Stimulated activated naive CD8-positive, alpha-beta T cell treated with anti-CD3 and anti-CD28 coated beads, Interleukin-15, amount 100 ng/mL, for 72 hours (primary cell): ENCODE measurements at places on chromosomes 6 and 20.
A peak's percentile ranks its signal among the peaks of the same experiment; 100 is the strongest.

GRCh38 chr6:153059311-153059710 is 56.8 kb upstream of the MTRF1L start:
- DNase-seq = no peak

DNA sequence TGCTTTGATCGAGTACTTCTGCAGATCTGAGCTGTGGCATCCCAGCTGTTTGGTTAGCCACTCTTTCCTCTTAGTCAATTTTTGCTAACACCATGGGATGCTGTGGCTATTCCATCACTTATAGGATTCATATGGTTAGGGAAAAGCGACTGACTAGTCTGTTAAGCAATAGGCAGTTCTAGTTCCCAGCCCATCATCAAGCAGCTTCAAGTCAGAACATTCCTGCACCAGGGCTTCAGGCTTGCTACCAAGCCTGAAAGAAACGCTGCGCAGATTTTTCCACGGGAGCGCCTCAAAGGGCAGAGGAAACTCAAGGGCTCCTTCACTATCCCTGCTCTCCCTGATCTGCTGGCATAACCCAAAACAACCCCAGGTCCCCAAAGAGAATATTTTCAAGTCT is 159.8 kb upstream of the SUPT3H start:
- no peak for DNase-seq

- DNase-seq = no peak
Measured at GRCh38 chr6:170208651-170209353, 82.1 kb downstream of the DLL1 start.

- no peak for DNase-seq
Measured at GRCh38 chr6:12047792-12048432, 35.8 kb downstream of the HIVEP1 start.

DNA sequence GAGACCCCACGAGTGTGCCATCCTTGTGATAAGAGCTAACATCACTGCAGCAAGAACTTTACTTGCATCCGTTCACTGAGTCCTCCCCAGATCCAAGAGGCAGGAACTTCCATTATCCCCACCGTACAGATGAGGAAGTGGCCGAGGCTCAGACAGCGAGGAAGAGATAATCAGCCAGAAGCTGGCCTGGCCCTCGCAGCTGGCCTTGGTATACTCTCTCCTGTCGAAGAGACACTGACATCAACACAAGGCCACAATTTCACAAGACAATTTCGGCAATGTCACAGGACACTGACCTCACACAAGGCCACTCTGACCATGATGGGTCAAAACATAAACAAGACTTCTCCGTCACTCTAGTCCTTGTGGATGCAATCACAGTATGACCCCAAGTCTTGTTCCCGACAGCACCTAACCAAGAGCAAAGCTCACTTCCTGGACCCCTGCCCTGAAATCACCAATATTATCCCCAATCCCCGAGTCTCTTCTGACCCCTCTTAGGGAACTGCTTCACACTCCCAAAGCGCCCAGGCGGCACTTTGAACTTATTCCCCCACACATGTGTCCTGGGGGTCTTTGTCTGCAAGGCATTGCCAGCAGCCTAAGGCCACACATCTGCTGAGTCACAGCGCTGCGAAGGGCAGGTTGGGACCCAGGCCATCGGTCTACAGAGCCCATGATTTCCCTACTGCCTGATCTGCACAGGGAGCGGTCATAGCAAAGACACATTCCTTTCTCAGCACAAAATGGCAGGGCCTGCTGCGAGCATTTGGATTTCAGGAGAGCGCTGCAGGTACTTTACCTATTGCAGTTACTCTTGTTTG is 14.8 kb upstream of the VAPB start:
- no peak for DNase-seq

DNA sequence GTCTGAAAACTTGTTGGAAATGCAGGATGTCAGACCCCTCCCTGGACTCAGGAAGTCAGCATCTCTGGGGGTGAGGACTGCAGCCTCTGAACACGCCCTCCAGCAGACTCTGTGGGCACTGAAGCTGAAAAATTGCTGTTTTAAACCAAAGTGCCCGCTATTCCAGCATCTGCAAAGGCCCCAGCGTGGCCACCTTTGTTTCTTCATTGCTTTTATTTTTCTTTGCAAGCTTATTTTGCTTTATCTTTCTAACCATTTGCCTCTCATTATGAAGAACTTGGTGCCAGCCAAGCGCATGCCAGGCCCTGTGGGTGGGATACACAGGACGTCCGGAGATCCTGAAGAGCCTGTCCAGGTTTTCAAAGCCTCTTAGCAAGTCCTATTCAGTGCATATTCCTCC is 203.9 kb upstream of the CST7 start:
- no peak for DNase-seq

- DNase-seq = no peak
Measured at GRCh38 chr6:15593798-15594197, 69.0 kb downstream of the DTNBP1 start.

- no peak for DNase-seq
Measured at GRCh38 chr6:156881687-156882629, 104.8 kb downstream of the ARID1B start.

GRCh38 chr6:36735110-36736071 is 37.8 kb downstream of the RAB44 start:
- no peak for DNase-seq

GRCh38 chr6:149941583-149942460 is at the start of gene ULBP2:
Gene ULBP2, plus strand, starts transcription at chr6:149942014. Its CDS starts 59 bp downstream, at chr6:149942073.
- DNase-seq = peak; percentile 83

- DNase-seq = no peak
Measured at GRCh38 chr6:92737983-92738382, 681.4 kb downstream of the EPHA7 start.

DNA sequence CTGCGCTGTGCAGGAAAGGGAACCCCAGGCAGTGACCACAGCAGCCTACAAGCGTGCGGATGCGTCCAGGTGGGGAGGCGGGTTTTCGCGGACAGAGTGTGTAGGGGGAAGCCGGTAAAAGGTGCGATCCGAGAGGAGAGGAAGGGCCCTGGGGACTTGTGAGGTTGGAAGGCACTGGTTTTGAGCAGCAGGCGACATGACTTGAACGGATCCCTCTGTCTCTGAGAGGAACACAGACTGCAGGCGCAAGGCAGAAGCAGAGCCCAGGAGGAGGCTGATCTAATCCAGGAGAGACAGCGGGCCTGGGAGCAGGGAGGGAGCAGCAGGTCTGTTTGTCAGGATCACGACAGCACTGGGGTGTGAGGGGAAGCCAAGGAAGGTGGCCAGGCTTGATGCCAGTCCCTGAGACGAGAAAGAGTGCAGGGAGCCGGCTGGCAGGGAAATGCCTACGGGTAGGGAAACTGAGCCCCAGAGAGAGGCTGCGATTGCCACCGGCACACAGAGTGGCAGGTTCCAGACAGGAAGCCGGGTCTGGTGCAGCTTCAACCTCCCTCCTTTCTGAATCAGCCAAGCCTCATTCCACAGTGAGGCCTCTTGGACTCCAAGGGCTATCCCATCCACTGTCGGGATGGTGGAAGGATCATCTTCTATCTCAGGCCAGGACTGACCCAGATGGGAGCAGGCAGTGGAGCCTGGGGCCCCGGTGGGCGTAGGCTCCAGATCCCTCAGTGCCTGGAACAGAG is 57.1 kb downstream of the HNF4A start:
- no peak for DNase-seq

- DNase-seq = no peak
Measured at GRCh38 chr6:111265842-111266241, 178.5 kb downstream of the SLC16A10 start.

DNA sequence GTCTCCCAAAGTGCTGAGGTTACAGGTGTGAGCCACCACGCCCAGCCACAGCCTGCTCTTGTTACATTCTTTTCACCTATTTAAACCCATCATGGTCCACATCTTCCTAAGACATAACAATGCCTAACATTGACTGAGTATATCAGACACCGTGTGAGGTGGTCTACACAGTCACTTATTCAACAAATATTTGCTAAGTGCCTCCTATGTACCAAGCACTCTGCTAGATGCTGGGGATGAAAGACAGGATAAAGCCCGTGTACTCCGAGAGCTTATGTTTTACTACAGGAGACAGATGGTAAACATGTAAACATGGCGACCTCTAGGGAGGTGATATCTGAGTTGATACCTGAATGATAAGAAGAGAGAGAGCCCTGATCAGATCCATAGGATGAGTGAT is 12.7 kb downstream of the BCL2L1 start:
- DNase-seq = no peak

DNA sequence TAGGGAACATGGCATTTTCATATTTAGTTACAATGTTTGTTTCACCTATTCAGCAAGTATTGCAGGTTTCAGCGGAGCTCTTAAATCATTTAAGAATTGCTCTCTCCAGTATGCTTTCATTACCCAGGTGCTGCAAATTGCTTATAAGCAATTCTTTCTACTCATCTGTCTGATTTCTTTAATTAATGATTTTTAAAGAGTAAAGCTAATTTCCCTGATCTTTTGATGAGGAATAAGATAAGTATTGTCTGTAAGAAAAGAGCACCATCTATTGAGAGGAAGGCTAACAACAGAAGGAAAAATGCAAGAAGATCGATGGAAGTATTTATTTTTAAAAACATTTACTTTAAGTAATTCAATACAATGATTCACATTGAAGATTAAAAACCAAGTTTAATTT is 2.0 kb downstream of the OPRM1 start:
- no peak for DNase-seq

- DNase-seq = no peak
Measured at GRCh38 chr6:121627761-121628160, 192.3 kb downstream of the GJA1 start.

DNA sequence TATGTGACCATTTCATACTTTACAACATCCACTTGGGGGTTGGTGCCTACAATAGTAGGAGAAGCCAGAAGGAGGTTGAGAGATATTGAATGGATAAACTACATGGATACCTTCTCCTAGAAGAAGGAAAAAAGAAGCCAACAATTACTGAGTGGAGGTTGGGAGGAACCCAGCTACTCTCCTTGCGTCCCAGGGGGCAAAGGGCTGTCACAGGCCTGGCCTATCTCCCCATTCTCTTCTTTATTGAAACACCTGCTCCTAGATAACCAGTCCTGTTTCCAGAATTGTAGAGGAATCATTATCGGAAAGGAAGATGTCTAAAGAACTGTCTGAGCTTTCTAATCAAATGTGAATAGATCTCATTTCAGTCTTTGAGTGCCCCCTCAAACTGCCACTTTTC is 115.1 kb downstream of the MAP7 start:
- DNase-seq = no peak

GRCh38 chr6:131172222-131172621 is 37.0 kb downstream of the AKAP7 start:
- DNase-seq = no peak

DNA sequence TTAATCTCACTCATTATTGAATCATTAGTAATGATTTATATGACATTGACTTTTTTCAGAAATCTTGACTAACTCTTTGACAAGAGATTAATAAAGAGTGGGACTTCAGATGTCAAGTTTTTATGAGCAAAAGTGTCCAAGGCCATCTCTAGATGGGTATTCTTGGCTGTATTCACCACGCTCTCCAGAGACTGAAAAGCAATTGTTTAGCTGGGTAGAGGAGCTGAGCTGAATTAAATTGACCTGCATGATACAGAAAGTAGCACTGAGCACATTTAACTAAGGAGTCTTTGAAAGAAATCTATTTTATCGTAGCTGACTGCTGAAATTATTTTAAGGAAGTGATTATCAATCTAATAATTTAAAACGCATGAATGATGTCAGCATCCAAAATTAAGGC is 89.4 kb downstream of the LINC00237 start:
- DNase-seq = no peak

DNA sequence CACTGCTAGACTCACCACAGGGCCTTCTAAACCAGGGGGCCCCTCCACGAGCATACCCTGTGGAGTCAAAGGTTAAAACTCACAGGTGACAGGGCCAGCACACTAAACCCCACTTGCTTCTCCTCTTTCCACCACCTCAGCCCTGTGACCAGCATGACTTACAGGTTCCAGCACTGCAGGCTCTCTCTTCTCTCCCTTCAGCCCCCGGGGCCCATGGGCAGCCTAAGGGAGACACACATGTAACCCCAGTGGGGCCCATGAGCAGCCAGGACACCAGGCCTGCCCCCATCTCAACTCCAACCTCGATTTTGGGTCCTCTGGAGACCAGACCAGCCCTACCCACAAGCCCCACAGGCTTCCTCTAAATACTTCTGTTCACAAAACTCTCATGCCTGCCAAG is 28.0 kb downstream of the HLA-DPB1 start:
- DNase-seq = no peak

DNA sequence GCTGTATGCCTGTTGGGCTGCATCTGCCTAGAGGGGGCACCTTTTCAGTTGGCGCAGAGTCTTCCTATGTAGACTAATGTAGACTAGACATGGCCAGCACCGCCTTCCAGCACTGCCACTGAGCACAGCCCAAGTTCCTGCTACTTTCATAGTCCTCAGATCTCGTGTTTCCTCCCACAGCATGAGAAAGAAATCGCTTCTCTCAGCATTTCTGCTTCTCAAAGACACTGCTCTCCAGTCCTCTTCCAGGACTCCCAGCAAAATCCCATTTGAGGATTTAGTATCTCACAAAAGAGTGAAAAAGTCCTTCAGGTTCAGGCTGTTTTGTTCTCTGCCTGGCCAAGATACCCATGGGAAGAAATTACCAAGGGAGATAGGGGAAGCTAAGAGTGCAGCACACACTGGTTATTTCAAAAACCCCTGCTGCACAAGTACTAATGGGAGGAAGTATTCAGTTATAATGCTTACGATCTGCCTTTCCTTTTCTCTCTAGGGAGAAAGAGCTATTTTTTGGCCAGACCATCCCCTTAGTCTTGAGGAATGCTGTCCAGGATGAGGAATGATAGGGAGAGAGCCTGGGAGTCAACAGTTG is 35.7 kb downstream of the OGFRL1 start:
- DNase-seq = no peak

DNA sequence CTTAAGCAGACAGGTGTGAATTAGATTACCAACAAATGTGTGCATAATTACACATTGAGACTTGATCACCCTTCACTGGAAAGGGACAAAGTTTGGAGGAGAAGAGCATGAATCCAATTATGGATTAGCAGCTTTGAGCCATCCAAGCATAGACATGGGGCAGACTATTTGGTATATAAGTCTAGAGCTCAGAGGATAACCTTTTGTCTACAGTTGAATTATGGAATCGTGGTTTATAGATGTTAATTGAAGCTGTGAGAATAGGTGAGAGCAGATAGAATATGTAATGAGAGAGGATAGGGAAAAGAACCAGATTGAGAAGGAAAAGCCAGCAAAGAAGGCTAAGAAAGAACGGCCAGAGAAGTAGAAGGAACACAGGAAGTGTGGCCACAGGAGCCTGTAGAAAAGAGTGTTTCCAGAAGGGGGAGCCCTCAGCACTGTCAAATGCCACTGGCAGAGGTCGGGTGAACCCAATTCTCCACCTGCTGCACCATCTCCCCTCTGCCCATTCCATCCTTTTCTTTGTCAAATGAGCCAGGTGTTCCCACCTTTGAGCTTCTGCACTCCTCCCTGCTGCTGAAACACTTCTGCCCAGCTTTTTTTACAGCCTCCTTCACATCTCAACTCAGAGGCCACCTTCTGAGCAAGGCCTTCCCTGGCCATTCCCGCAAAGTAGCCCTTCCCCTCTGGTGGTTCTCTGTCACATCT is 7.3 kb downstream of the DNTTIP1 start:
- DNase-seq = peak; percentile 67
